Central memory CD4-positive, alpha-beta T cell (primary cell): ENCODE measurements at places on chromosomes 3 and 15.

GRCh38 chr3:195081242-195081963 lies 189.6 kb downstream of the XXYLT1 start:
- no peak for DNase-seq

GRCh38 chr3:88807491-88808105 lies 299.8 kb upstream of the EPHA3 start:
- DNase-seq, result no peak

- no peak for DNase-seq
These were observed 259.1 kb upstream of the ARPP21 start for GRCh38 chr3:35380196-35380595.

- DNase-seq, result no peak
These were observed 283.6 kb upstream of the TPM1 start for GRCh38 chr15:62758952-62759349.
